ENCODE measurements at places on chromosomes 2 and 18.

- no peak for DNase-seq
These were observed 42.7 kb downstream of the UBE2F start for GRCh38 chr2:238009563-238009962.

- DNase-seq: no peak
These were observed 58.9 kb upstream of the SLC1A4 start for GRCh38 chr2:64930258-64930671.

DNA sequence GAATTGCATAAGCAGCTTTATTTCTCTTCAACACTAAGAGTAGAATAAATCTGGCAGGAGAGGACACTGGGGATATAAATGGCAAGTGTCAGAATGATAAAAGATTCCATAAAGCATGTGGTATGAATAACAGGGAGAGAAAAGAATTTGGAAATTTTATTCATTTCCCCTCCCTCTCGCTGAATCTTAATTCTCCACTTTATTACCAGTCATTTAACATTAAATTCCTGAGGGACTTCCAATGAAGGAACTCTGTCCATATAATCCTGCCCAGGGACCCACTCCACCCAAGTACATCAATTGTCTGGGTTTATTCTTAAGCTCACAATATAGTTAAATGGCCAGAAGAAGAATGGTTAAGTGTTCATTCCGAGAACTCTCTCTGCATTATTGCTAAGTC is 197.7 kb upstream of the MGAT5 start:
- no peak for DNase-seq

- no peak for DNase-seq
These were observed 67.0 kb downstream of the LBH start for GRCh38 chr2:30298302-30298701.

- no peak for DNase-seq
These were observed 37.7 kb downstream of the STON1 start for GRCh38 chr2:48567671-48568070.

- no peak for DNase-seq
These were observed 88.6 kb downstream of the SMAD7 start for GRCh38 chr18:48862132-48862531.

DNA sequence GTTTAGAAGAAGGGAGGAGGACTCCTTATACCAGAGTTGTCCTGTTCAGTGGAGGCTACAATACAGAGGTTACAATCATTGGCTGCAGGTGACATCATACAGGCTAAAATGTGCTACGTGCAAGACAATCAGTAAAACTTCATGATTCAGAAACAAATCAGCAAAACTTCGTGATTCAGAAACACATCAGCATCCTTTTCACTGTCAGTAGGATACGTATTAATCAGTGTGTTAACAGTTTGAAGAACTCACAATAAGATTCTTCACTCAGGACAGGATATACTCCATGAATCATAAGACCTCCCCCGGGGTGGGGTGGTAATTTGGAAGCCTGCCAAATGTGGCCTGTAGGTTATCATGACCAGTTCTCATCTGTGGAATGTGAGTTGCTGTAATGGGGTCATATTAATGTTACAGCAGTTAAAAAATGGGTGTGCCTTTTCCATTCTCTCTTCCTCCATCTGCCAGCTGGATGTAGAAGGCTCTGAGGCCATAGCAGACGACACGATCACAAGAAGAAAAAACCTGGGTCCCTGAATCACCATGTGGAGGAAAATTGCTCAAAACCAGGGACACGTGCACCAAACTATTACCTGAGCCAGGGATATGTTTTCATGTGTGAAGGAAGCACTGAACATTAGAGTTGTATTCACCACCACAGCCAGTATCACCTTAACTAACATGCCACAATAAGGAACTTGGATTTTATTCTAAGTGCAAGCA is 134.8 kb upstream of the CREB1 start:
- peak; percentile 71 for DNase-seq

GRCh38 chr2:200337621-200338020 is 31.1 kb downstream of the SPATS2L start:
- DNase-seq: no peak

DNA sequence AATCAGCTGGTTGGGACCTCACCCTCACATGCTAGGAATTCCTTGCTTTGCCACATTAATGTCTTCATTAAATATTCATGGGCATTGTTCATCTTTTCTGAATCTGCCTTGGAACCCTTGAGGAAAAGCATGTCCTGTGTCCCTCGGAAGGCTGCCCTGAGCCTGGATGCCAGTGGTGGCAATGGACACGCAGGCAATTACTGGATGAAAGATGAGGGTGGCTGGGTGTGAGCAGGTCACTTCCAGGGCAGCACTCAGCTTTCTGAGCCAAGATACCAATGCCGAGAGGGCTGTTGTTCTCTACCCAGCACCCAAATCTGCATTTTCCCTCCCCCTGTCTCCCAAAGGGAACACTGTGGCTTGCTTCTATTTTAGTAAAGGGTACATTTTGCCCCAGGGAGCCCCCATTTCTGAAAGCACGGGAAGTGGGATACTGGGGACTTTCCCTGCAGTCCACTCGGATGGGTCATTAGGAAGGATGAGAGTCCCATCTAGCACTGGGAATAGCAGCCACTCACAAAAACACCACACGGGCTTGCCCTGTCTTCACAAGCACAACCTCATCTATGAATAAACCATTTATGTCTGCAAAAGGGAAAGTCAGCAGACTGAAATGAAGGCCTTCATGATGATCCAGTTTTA is 234.8 kb downstream of the SOX11 start:
- no peak for DNase-seq

- peak; percentile 28 for DNase-seq
These were observed 49.3 kb downstream of the CIB4 start for GRCh38 chr2:26591619-26592505.

GRCh38 chr2:85277416-85278158 is 50.2 kb downstream of the TGOLN2 start:
- DNase-seq: no peak

DNA sequence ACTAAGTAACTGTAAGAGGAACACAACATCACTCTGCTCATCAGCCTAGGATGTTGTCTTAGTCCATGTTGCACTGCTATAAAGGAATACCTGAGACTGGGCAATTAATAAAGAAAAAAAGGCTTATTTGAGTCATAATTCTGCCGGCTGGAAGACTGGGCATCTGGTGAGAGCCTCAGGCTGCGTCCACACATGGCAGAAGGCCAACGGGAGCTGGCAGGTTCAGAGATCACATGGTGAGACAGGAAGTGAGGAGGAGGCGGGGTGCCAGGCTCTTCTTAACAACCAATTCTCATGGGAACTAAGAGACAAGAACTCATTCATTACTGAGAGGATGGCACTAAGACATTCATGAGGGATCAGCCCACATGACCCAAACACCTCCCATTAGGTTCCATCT is 46.8 kb downstream of the EPG5 start:
- no peak for DNase-seq

DNA sequence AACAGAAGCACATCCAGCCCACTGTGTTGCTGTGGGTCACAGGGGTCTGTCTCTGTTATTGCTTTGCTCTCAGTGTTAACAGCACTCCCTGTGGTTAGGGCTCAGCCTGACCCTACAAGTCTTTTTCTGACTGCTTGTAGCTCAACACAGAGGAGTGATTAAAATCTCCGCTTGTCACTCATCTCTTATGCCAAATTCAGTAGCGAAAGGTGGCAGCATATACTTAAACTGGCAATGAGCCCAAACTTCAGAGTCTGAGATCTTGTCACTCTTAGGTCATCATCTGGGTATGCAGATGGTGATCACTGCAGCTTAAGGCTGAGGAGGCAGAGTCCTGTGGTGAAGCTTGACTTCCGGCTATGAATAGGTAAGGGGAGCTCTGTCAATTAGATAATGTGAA is 63.3 kb upstream of the CSRNP3 start:
- DNase-seq: no peak

GRCh38 chr2:207510148-207510547 is 19.6 kb upstream of the CREB1 start:
- no peak for DNase-seq

DNA sequence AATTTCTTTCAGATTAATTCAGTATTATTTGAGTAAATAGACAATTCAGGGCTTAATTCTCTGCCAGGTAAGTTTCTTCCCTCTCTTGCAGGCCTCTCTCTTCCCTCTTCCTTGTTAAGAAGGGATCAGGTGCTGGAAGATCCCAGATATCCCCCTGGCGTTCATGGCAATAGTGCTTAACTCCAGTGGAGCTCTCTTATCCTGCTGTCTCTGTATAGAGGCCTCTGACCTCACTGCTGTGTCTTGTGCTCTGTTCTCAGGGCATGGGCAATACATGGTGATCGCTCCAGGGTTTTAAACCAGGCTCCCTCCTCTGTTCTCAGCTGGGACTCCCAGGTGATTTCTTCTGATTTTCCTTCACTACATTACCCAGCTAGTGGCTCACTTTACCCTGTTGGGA is 226.8 kb downstream of the MC4R start:
- DNase-seq: no peak

GRCh38 chr18:50170004-50170403 is 24.9 kb downstream of the MYO5B start:
- DNase-seq: no peak

DNA sequence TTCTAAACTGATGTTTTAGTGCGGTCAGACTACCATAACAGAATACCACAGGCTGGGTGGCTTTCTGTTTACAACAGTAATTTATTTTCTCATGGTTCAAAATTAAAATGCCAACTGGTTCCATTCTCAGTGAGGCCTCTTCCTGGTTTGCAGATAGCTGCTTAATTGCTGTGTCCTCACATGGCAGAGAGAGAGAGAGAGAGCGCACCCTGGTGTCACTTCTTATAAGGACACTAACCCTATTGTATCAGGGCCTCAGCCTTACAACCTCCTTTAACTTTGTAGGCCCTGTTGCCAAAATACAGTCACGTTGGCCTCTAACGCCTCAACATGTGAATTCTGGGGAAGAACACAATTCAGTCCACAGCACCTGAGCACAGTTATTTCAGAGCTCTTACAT is 37.5 kb upstream of the ZNF385B start:
- DNase-seq: peak; percentile 49

GRCh38 chr2:173984866-173985604 is 19.9 kb upstream of the SP3 start:
- DNase-seq: no peak

GRCh38 chr2:162091325-162092007 is 17.5 kb upstream of the DPP4 start:
- peak; percentile 34 for DNase-seq

DNA sequence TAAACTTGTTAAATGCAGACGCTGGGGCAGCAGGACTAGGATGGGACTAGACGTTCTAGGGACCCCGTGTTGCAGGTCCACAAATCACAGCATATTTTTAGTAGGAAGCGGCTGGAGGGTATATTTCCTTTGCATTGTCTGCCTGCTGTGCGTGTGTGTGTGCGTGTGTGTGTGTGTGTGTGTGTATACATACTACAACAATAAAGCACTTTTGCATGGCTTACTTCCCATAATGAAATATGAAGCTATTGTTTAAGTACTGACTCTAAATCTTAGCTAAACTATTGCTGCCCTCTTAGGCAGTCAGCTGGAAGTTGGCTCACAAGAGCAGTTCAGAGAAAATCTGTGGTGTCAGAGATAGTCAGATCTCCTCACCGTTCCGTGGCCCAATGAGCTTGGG is 133.4 kb downstream of the CABLES1 start:
- no peak for DNase-seq

DNA sequence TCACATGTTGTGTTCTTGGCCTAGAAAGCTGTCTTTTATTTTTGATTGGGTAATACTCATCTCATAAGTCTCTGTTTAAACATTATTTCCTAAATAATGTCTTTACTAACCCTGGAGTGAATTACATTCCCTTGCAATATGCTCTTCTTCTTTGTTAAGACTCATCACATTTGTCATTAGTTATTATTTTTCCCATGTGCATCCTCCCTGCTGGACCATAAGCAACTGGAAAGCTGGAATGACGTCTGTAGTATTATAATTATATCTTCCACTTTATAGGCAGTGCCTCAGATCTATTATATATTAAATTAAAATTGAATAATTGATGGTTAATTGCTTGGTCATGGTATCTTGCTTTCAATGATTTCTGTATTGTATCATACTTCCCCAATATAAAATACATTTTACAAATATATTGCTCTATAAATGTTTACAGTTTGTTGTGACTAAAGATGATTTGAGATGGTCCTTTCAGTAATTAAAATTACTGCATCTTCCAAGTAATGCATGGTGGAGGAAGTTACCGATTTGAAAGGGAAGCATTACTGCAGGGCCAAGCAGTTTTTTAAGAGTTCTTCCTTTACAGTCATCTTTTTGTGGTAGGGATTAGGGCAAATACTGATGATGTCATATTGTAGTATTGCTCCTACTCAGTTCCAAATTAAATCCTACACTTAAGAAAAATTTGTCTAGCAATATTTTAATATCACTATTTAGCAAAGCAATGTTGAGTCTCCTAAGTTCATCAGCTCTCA is 2.1 kb upstream of the RGPD4 start:
- DNase-seq: no peak

GRCh38 chr18:59537579-59537978 is 159.6 kb downstream of the CCBE1 start:
- DNase-seq: no peak

DNA sequence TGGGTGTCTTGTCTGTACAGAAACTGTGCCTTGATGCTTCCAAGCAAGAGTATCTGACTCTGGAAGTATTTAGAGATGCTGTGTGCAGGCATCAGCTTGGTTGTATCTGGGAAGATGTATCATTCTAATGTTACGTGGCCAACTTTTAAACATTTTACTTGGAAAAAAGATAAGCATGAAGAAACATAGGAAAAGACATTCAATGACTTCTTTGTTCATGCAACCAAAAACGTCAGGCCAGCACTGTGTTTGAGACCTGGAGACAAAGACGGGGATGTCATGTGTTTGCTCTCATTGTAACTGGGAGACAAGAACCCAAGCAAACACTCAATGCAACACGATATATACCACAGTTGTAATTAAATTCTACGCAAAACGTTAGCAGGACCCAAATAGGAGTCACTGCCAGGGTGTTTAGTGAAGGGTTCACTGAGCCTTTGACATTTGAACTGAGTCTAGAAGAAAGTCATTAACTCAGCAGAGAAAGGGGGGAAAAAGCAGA is 8.9 kb upstream of the SESTD1 start:
- no peak for DNase-seq

All from activated CD8-positive, alpha-beta T cell treated with anti-CD3 and anti-CD28 coated beads for 36 hours (primary cell).